ENCODE measurements at places on chromosomes 3 and 15.
A peak's percentile ranks its signal among the peaks of the same experiment; 100 is the strongest.

- peak; percentile 55 for ATAC-seq
Observed at GRCh38 chr3:114214542-114215341, 22.6 kb downstream of the ZNF80 start.

DNA sequence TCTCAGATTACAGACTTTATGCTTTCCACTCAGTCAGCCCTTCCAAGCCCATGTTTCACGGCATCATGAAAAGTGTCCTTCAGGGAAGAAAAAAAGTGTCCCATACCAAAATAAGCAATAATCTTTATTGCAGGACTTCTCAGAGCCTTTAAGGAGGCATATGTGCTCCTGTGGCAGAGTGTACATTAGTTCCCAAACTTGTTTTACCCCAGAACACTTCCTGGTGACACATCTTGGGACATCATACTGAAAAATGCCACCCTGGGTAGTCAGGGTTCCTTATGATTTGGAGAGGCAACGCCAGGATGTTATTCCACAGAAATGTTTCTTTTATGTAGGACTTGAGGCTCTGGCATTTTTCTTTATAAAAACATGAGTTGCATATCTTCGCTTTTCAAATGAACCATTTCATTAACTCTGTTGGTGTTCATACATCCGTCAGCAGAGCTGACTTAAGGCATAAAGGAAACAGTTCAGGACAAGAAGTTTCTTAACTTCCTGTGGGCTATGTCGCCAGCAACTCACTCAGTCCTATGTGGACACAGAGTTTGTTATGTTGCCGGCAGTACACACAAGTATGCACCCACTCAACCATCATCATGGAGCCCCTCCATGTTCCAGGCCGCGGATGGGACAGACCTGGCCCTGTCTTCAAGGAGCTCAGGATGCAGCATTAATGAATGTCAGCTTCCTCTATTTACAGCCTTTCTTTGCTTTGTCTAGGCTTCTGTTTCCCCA lies 63.8 kb downstream of the CASR start:
- ATAC-seq = peak; percentile 54

GRCh38 chr15:73385205-73385604 lies 16.4 kb upstream of the HCN4 start:
- ATAC-seq = no peak

DNA sequence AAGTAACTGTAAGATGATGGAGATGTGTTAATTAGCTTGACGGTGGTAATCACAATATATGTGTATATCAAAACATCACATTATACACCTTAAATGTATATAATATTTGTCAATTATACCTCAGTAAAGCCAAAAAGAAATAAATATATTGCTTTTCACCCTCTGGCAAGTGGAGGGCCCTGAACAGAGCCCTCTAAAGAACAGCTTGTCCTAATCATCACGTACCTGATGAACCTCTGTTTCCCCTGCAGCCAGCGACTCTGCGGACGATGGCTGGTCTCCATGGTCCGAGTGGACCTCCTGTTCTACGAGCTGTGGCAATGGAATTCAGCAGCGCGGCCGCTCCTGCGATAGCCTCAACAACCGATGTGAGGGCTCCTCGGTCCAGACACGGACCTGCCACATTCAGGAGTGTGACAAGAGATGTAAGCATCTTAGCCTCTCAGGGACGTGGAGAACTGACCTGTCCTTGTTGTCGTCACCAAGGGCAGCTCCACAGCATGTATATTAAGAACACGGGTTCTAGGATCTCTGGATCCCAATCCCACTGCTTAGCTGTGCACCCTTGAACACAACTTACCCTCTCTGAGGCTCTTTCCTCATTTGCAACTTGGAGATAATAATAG lies 6.3 kb downstream of the THBS1 start:
- ATAC-seq = no peak

DNA sequence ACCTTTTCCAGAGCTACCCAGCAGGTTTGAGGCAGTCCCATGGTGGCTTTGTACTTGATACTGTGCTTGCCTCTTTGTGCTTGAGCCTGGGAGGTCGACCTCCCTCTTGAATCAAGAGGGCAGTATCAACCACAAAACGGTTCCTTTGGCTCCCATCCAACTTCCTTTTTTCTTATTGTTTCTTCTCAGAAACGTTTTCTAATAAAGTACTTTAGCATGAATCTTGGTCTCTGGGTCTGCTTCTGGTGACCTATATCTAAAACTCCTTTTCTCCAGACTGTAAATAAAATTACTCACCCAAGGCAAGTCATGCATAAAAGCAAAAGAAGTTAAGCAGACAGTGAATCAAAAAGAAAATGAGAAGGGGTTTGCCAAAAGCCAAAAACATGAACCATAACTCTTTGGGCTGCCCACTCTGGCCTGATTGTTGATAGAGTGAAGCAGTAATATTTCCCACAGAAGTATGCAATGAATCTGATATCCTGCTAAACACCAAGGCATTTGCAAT lies 112.2 kb upstream of the SLC4A7 start:
- peak; percentile 91 for ATAC-seq

GRCh38 chr15:33341953-33342352 lies 31.2 kb downstream of the RYR3 start:
- no peak for ATAC-seq

DNA sequence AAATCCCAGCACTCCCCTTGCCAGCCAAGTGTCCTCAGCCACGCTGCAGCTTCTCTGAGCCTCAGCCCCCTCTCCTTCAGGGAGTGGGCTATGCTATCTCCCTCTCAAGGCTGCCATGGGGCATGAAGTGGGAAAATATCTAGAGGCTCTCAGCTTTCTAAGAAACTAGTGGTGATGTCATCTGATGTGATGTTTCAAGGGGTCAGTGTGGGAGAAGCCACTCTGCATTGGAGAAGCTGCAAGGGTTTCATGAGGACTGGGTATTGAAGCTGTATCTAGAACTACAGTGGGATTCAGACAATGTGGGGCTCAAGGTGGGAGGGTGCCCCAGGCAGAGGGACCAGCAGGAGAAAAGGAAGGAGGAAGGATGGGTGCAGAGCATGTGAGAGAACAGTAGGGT lies 210.2 kb downstream of the TLE3 start:
- ATAC-seq = no peak

DNA sequence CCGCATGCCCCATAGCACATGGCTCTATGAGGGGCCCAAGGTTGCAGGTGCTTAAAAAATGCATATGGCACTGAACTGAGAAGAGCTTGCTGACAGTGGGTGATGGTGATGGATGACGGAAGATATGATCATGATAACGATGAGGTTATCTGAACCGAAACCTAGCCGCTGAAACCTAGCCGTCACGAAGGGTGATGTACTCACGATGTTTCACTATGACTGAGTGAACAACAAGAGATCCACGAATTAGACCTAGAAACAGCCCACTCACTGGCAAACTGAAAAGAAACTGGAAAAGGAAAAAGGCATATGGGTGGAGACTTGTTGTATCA lies 57.6 kb upstream of the BCL6 start:
- ATAC-seq = peak; percentile 89

DNA sequence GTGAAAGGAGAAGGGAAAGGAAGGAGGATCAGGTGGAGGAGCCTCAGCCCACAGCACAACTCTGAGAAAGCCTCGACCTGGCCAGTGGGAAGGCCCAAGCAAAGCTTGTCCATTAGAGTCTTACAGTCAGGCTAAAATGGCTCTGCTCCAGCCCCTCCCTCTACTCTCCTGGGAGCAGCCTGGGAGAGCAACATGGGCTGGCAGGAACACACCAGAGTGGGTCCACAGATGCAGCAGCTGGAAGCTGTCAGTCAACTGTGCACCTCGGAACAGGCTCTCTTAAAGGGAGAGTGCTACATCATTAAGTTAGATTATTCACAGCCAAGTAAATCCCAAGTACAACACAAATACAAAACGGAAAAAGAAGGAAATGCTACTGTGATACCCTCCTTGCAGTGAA lies 98.0 kb upstream of the LIMD1 start:
- ATAC-seq = no peak

- ATAC-seq = no peak
Observed at GRCh38 chr3:57112206-57112605, 51.7 kb downstream of the SPATA12 start.

DNA sequence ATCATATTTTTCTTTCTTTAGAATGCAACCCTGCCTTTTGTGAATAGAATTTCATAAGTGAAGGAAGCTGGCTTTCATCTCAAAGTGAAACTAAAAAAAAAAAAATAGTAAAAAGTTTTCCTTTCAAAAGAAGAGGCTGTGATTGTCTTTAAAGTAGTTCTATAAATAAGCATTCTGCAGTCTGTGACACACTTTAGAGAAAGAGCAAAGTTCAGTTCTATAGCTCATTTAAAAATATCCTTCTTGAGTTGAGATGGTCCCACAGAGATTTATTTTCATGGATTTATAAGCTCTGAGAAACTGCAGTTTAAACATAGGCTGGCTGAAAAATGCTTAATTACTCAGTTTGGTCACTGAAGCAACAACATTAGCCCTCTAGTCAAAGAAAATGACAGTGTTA lies 36.1 kb upstream of the CNTN6 start:
- ATAC-seq = no peak

GRCh38 chr3:81967393-81967792 lies 205.9 kb upstream of the GBE1 start:
- no peak for ATAC-seq

GRCh38 chr15:77710637-77711036 lies 77.9 kb upstream of the LINGO1 start:
- no peak for ATAC-seq

DNA sequence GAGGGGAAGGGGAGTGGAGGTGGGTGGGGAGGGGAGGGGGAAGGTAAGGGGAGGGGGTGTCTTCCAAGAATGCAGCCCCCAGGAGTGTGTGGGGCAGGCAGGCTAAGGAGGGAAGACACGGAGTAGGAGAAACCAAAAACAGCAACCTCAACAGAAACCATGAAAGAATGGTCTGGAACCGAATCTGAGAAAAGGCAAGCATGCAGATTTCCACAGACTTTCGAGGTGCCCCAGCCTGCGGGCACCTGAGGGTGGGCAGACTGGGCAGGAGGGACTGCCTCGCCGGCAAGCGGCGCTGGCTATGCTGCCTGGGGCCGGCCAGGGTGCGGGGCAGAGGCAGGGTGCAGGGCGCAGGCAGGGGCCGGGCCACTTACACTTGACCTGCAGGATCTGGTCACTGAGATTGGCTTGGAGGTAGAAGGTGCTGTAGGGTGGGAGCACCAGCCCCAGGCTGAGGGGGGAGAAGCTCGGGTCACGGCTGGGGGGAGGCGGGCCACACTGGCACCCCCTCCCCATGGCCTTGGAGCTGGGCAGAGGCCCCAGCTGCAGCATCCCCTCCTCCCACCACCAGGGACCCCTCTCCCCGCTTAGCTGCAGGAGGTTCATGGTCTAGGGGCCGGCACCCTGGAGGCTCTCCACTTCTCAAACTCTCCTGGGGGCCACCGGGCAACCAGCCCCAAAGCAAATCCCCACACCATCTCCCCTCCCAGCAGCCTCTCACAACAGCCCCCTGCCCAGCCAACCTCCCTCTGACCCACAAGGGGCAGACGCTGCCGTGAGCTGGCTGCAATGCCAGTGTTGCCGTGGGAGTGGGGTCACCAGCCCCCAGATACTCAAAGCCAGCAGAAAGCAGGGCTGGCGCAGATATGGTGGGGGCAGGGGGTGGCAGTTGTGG lies 15.3 kb upstream of the TMEM115 start:
- ATAC-seq = peak; percentile 1

GRCh38 chr3:98325055-98325454 lies 28.6 kb upstream of the OR5K4 start:
- no peak for ATAC-seq

DNA sequence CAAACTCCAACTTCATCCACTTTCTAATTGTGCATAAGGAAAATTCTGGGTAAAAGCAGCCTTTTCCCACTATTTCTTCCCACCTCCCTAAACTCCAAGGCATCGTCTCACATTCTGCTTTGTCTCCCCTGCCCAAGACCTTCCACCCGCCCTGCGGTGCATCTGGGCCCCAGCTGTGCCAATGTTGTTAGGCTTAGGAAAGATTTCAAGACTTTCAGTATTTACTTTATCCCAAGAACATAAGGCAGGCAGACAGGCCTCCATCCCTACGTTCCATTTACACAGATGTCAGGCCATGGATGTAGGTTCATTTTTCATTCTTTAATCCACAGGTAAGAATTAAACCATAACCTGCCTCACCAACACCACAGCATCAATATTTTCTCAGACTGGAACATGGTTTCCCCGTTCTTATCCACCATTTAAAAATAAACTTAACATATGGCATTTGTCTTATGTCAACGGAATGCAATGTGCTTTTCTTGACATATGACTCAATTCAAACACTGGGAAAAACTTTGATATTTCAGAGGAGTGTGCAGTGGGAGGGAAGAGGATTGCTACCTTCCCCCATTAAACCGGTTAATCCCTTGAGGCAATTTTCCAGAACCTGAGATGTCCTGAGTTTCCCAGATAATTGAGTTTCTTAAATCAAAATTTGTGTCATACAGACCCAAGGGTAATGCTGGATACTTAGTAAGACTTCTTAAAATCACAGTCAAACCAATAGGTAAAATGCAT lies 238.0 kb upstream of the LRIG1 start:
- ATAC-seq = no peak

GRCh38 chr3:8500319-8500988 lies 1.2 kb upstream of the LMCD1 start:
- ATAC-seq = no peak

DNA sequence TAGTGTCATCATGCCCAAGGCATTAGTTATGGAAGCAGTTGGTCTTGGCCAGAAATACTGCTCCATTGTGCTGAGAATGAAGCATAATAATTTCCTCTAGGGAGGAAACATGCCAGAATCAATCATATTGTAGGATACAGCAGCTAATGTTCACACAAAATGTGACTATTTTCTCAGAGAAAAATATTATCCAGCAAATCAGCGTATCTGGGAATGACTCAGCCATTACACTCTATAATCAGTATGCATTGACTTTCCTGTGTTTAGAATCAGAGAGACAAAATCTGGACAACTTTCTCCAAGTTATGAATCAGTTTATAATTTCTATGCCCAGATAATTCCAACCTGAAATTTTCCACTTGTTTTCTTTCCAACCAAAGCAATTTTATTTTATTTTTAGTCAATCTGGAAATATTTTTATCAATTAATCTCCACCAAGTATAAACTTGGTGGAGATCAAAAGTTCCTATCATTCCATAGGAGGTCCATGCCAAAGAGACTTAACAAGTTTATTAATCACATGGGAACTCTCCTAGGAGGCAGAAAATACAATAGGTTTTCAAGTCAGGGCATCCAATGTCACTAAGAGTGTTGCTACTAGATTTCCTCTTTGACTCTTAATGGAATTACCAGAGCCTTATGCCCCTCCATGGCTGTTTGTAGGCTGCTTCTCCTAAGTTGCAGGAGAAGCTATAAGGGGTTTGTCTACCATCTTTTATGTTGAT lies 36.4 kb downstream of the SUCNR1 start:
- no peak for ATAC-seq
